ENCODE measurements at places on chromosomes 1 and 21. TPM values are rescaled to one million over a fixed set of nuclear protein-coding genes. Genes with fewer than 3 reads are reported as not detected.

DNA sequence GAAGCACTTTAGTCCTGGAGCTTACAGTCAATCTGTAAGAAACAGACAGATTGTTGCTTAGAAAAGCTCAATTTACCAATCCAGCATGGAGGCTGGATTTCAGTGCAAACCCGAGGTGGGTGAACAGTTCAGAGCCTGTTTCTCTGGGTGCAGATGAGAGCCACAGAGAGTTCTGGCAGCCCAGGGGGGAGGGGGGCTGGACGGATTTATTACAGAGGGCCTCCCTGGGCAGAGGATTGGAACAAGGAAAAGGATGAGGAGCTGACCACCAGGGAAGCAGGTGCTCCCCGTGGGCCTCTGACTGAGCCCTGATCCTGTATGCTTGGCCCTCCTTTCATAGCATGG is 38.0 kb upstream of the EPS8L3 start:
- H3K36me3 ChIP-seq: no peaks in the 10 kb centered on the region
- H3K27me3 ChIP-seq: no peaks in the 10 kb centered on the region
- H3K4me1 ChIP-seq: peaks cover 88% of the 10 kb centered on the region
- peak overlapping the region; percentile 26 for H3K4me3 ChIP-seq

DNA sequence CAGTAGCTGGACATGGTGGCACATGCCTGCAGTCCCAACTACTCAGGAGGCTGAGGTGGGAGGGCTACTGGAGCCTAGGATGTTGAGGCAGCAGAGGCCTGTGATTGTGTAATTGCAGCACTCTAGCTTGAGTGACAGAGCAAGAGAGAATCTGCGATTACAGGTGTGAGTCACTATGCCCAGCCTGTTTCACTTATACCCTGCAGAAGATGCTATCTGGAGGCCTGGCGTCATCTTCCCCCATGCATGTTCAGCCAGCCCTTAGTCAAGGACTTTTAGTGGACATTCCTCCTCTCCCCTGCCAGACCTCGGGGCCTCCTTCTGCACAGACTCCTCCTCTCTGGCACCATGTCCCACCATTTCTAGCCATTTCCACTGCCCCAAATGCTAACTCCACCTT is 36.3 kb upstream of the RCC2 start:
- no peaks in the 10 kb centered on the region for H3K27me3 ChIP-seq
- no peak overlapping the region for H3K4me3 ChIP-seq
- no peaks in the 10 kb centered on the region for H3K36me3 ChIP-seq
- no peak for DNase-seq
- no peak overlapping the region for H3K27ac ChIP-seq

DNA sequence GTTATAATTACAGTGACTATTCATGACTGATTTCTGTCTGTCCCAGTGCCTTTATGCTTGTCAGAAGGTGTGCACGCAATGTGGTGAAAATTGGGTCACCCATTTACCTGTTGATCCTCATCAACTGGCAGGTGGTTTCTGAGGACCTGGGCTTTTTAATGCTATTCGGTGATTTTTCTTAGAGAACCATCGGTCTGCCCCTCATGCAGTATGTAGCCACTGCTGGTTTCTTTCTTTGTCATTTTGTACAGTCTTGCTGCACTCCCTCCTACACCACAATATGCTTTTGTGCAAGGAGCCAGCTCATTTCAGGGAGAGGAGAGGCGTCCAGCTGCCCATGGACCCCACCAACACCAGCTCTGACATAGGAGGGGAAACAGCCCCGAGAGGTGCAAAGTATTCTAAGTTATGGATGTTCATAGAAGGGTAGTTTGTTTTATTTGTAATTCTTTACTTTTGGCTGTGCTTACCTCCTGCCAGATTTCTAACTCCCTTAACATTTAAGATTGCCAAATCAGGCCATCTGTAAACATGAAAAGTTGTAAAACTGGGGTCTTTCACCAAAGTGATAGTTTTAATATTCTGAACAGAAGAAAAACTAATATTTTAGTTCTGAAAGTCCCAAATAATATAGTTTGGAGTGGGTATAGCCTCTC is 325.3 kb downstream of the PTBP2 start:
- no peaks in the 10 kb centered on the region for H3K27me3 ChIP-seq
- no peak overlapping the region for H3K4me3 ChIP-seq
- no peak for DNase-seq
- H3K27ac ChIP-seq: no peak overlapping the region
- no peaks in the 10 kb centered on the region for H3K36me3 ChIP-seq
- H3K4me1 ChIP-seq: peaks cover 6% of the 10 kb centered on the region

DNA sequence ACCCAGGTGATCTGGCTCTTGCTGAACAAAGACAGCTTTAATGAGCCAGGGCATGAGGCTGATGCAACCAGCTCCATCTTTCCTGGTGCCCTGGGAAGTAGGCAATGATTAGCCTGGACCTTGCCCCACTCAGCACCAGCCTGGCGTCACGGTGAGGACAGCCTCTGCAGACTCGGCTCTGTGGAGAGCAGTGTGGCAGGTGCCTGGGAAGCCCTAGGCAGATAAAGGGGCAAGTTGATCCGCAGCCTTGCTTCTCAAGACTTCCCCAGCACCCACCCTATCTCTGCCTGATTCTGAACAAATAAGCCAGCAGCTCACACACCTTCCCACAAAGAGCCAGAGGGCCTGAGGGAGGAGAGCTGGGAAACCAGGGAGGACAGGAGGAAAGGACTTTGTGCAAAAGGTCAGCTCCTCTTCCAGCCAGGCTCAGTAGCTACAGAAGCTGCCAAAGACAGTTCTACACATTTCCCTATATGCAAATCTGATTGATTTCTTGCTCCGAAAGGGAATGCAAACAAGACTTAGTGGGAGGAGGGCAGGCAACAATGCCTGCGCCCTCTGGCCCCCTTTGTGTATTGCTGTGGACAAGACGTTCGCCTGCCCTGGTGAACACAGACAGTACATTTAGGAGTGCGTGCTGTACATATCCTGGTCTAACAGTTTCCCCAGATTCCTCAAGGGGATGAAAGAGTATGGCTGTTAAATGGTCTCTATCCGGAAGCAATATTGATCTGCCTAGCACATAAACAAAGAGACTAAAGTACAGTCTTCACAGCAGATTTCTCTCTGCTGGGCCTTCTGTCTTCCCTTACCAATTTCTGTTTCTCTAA is 63.8 kb downstream of the BCAR3 start:
- H3K27ac ChIP-seq: no peak overlapping the region
- no peak for DNase-seq
- H3K36me3 ChIP-seq: no peaks in the 10 kb centered on the region
- H3K4me3 ChIP-seq: no peak overlapping the region

DNA sequence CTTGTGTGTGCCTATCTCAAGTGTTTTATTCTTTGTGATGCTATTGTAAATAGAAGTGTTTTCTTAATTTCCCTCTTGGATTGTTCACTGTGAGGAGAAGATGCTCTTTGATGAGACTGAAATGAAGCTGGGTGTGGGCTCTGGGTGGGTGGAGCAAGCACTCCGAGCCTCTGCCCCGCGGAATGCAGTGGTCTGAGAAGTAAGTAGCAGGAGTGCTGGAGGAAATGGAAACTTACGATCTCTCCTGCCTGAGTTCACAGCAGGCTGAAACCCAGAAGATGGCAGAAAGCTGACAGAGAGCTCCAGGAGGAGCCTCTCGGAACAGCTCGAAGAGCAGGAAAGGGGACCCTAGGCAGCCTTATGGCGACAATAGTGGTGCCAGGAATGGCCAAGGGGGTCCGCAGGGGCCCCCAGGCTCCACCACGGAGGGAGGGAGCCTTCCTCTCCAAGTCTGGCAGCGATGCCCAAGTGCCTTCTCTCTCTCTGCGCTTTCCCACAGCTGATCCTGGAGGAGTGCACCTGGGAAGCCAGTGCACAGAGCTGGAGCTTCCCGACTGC is 126.8 kb upstream of the COL6A1 start:
- H3K27ac ChIP-seq: no peak overlapping the region
- H3K36me3 ChIP-seq: no peaks in the 10 kb centered on the region
- H3K27me3 ChIP-seq: no peaks in the 10 kb centered on the region
- no peak overlapping the region for H3K4me3 ChIP-seq
- no peaks in the 10 kb centered on the region for H3K4me1 ChIP-seq

The CELA3B gene
- not detected for total RNA-seq

The CELA2B gene
- not detected for total RNA-seq

The SHISAL2A gene
- 75.6 TPM for total RNA-seq

The PRR9 gene
- total RNA-seq: not detected

All from CD4-positive, alpha-beta memory T cell (primary cell).